Lung (tissue), 17 donors: ENCODE measurements at places on chromosomes 3 and 15. TPM values are rescaled to one million over a fixed set of nuclear protein-coding genes. Genes with fewer than 3 reads are reported as not detected.

Gene CLDN11
- 3.7 TPM for polyA plus RNA-seq

Gene LMOD3
- polyA plus RNA-seq: 0.08 TPM

Gene CNOT10
- 14.1 TPM for polyA plus RNA-seq

Gene LTK
- 7.2 TPM for polyA plus RNA-seq

Gene KCNMB2
- polyA plus RNA-seq: 0.62 TPM

Gene RBPMS2
- 2.6 TPM for polyA plus RNA-seq

Gene GRK7
- 0.06 TPM for polyA plus RNA-seq

Gene ZNF80
- not detected for polyA plus RNA-seq

Gene GP5
- polyA plus RNA-seq: 0.25 TPM

Gene DAG1
- polyA plus RNA-seq: 18.2 TPM

Gene P2RY1
- 8.3 TPM for polyA plus RNA-seq

Gene GOLGA8T
- not detected for polyA plus RNA-seq

Gene NR1I2
- 0.08 TPM for polyA plus RNA-seq

Gene CATSPER2
- 4.2 TPM for polyA plus RNA-seq
